Activated naive CD4-positive, alpha-beta T cell treated with anti-CD3 and anti-CD28 coated beads, Interleukin-2, amount 50 U/mL, for 16 hours (primary cell): ENCODE measurements at places on chromosomes 5 and 9.

DNA sequence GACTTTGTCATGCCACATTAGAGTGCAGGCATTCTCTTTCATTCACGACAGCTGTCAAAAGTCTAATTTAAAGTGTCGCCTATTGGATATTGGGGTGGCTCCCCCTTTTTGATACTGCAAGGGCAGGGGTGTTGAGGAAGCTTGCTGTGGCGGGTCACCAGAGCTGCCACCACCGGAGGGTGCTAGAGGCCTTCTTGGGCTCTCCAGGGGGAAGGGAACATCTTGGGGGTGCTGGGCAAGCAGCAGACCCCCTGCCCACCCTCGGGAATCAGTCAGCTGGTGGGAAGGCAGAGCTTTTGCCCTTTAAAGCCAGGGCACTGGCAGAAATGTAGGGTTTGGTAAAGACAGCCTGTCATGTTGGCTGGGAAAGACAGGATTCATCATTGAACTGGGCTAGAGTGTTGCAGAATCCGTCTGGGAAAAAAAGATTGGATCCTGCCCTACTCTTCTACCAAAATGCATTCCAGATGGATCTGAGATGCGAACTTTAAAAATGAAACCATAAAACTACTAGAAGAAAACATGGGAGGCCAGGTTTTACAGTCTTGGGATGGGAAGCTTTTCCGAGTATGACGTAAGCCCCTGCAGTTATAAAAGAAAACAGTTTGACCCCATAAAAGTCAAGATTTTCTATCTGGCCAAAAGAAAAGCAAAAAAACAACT lies 22.3 kb downstream of the COL5A1 start:
- peak; percentile 4 for DNase-seq

DNA sequence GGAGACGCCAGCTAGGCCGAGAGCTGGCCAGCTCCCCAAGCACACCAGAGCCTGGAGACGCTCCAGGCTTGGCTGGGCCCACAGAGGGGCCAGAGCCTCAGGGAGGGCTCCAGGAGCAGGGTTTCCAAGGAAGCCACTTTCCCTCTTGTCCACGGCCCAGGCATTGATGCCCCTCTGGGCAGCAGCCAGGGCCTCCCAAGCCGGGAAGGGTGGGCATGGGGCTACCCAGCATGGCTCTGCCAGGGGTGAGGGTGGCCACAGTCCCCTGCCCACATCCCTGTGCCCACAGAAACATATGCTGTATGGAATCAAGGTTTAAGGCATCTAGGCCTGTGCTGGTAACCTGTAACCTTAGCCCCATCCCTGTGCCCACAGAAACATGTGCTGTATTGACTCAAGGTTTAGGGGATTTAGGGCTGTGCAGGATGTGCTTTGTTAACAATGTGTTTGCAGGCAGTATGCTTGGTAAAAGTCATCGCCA lies 1.5 kb upstream of the DPP7 start:
- no peak for DNase-seq

GRCh38 chr9:89593727-89594427 lies 10.9 kb upstream of the GADD45G start:
- peak; percentile 70 for DNase-seq

GRCh38 chr5:29214839-29215238 lies 1978.6 kb upstream of the CDH6 start:
- no peak for DNase-seq

- no peak for DNase-seq
These were observed 289.4 kb downstream of the PDE4D start for GRCh38 chr5:59604111-59604510.

GRCh38 chr5:173563246-173563645 lies 53.2 kb downstream of the BOD1 start:
- no peak for DNase-seq

DNA sequence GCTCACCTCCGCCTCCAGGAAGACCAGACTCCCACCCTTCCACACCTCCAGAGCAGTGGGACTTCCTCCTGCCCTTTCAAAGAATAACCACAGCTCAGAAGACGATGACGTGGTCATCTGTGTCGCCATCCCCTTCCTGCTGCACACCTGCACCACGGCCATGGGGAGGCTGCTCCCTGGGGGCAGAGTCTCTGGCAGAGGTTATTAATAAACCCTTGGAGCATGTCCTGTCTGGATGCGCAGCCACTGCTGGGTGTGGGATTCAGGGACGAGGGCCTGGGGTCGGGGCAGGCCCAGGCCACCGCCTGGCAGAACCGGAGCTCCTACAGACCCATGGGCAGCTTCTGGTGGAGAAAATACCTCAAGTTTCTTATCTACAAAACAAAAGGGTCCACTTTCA lies 5.0 kb downstream of the PAEP start:
- DNase-seq, result no peak

GRCh38 chr5:129904102-129904666 lies at the start of gene CHSY3:
TSS of gene CHSY3 (plus strand) at chr5:129904465.
- peak; percentile 34 for DNase-seq

DNA sequence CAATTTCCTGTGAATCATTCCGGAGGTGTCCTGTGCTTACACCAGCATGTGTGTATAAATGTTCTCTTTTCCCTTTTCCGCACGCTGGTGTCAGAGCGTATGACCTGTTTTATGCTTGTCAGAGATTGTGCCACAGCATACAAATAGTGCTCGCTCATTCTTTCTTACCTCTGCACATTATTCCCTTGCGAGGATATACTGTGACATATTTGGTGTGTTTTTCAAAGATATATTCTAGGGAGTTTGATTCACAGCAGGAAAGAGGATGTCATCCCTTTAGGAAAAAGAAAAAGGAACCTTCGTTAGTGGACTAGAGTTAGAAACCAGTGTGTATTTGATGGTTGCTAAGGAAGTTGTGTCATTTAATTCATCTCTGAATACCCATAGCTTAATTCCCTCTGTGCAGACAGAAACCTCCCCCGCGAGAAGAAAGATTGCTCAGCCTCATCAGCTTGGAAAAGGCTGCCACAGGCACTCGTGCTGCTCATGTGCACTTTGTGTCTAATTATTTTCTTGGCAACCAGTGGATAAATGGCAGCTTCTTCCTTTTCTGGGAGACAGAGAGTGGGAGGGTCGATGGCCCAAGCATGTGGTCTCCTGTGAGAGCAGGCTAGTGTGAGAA lies 14.7 kb upstream of the CCIN start:
- DNase-seq, result no peak

DNA sequence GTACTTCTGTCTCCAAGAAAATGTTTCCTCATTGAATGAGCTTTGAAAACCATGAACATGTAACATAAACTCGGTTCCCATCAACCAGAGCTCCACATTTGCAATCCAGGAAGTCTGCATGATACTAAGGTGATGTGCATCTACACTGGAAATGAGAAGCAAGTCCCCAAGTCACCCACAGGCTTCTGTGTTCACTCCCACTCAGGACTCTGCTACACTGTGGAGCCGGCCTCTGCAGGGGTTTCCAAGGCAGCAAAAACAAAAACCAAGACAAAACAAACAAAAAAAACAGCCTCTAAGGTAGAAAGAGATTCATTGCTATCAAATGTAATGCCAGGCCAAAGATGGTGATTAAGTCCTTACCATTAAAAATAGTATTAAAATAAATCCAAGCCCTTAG lies 593.7 kb downstream of the IRX1 start:
- DNase-seq, result no peak

DNA sequence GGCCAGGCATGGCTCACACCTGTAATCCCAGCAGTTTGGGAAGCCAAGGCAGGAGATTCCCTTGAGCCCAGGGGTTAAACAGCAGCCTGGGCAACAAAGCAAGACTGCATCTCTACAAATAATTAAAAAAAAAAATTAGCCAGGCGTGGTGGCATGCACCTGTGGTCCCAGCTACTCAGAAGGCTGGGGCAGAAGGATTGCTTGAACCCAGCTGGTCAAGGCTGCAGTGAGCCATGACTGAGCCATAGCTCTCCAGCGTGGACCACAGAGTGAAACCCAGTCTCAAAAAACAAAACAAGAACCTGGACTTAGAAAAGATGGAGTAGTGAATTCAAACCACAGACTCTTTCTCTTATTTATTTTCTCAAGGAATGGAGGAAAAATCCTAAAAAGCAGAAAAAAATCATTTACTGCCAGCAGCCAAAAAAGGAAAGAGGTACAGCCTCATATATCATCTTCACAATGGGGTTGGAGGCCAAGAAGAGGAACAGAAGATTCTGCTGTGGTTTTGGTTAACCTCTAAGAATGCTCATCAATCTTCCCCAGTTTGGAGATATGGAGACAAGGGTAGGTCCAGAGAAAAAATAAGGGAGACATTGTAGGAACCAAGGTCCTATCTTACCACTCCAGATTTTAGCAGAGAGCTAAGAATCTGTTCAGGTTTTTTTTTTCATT lies 40.0 kb upstream of the MYO10 start:
- no peak for DNase-seq

DNA sequence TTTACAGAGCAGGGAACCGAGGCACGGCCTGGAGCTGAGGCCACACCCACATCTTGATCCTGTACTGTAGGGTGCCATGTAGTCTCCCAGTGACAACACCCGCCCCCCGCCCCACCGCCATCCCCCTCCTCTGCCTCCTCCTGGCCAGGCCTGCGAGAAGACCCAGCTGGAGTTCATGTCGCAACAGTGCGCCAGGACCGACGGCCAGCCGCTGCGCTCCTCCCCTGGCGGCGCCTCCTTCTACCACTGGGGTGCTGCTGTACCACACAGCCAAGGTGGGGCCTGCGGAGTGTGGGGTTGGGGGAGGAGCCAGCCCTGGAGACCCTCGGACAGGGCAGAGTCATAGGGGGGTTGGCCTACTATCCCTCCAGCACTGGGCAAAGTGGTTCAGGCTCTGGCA lies 14.5 kb downstream of the ADAMTS13 start:
- no peak for DNase-seq

GRCh38 chr5:41808294-41808693 lies 61.9 kb downstream of the OXCT1 start:
- no peak for DNase-seq

- peak; percentile 72 for DNase-seq
These were observed 5.3 kb downstream of the RALGDS start for GRCh38 chr9:133115604-133116345.

- DNase-seq, result no peak
These were observed 107.4 kb downstream of the TMEM174 start for GRCh38 chr5:73280386-73280785.
